NCI-H2227 treated with DMSO at 0.1 percent for 48 hours (cell line): ENCODE measurements at places on chromosomes 5 and 9.
A peak's percentile ranks its signal among the peaks of the same experiment; 100 is the strongest.

DNA sequence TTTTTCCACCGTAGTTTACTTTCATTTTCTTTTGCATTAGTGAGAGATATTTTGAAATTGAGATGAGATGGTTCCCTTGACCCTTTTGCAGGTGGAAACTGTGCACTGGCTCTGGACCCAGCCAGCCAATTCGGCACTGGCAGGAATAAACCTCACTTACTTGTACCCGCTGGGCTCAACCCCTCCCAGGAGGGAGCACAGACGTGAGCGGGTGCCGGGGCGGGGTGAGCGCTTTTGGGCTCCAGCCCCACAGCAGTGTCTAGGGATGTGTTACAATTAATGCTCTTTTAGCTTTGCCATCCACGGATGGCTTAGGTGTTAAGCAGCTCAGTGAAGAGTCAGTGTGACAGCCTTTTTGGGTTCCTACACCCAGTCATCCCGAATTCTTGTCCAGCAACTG, 766.1 kb upstream of the CHD1 start:
- DNase-seq: no peak

GRCh38 chr5:33268374-33268773, 172.4 kb upstream of the TARS1 start:
- DNase-seq: no peak

- no peak for DNase-seq
Observed at GRCh38 chr5:134000091-134000511, 4.7 kb downstream of the VDAC1 start.

DNA sequence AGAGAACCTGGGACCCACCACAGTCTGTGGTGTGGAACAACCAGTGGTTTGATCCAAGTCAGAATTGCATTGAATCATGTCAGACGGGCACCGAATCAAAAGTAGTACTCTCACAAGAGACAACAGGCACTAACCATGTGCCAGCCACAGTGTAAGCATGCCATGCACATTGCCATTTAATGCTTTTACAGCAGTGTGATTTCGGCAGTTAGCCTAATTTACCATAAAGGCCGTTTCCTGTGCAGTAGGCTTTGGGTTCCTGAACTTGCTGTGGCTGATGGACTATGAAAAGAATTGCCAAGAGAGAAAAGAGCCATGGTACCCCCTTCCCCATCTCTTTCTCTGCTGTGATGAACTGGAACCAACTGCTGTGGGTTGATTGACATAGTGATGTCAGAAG, 540.6 kb downstream of the EBF1 start:
- no peak for DNase-seq

GRCh38 chr5:88884608-88884877, 1.6 kb upstream of the MEF2C start:
- DNase-seq: no peak

DNA sequence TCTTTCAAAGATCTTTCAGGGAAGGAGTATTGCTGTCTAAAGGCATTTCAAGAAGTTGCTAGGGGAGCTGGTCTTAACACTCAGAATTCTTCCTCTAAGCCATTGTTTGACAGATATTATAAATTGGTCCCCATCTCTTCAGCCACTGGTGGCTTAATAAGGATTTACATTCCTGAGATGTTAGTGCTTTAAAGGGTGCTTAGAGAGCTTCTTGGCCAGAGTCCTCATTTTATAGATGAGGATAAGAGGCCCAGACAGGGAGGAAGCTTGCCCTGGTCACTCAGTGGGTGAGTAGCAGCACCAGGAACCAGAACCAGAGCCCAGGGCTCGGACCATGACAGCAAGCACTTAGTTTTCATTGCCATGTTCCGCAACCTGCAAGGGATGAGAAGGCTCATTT, 53.2 kb downstream of the GALNT10 start:
- no peak for DNase-seq

DNA sequence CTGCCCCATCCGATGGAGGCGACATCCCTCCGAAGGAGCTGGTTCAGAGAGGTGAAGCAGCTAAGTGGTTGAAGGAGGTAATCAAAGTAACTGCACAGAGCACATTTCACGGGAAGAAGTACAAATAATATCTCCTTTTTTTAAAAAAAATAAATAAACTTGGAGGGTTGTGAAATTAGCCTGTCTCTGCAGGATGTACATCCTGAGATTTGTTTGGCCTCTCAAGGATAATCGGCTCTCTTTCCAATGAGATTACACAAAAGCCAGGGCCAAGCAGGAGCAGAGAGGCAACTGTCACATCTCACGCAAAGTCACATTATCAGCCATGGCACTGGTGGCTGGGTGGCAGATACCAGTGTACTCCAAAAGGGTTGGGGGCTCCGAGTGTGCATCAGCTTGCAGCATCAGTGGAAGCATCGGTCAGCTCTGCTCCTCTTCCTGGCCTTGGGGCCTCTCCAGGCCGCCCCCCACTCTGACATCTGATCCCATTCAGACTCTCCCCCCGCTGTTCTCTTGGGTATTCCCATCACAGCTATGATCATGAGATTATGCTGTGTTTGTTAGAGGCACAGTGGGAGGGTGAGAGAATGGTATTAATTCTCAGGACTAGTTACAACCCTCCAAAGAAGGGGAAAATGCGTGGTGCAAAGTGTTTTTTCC, 109.9 kb downstream of the UGCG start:
- DNase-seq: peak; percentile 32

DNA sequence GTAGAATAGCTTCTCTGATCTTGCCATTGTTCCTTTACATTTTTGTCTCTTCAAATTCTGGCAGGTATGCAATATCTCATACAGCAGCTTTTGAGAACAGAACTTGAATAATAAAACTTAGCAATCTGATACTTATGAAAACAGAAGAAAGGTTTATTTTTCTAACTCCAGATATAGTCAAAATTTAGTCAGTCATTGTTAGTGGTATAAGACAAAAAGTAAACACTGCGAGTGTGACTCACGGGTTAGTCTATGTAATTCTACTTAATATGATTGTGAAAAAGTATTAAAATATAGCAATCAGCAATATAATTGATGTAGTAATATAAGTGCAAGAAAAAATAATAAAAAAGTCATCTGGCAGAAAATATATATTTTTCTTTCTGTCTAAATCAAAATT, 910.4 kb downstream of the DNAH5 start:
- DNase-seq: no peak

- DNase-seq: peak; percentile 63
Observed at GRCh38 chr5:157761690-157762621, 18.4 kb downstream of the LSM11 start.

DNA sequence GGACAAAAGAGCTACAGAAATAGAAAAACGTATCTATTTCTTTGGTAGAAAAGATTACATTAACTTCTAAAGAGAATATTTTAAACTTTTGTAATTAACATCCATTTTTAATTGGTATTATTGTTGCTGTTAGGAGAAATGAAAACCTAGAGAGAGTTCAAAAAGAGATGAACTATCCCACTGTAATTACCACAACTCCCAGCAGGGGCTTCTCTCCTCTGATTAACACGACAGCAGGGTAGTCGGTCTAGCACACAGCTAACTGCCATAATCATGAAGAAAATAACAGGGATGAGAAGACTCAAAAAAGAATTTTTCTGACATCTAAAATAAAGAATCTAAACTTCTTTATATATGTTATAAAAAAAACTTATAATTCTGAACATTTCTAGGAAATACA, 86.2 kb upstream of the CDH9 start:
- DNase-seq: no peak
